ENCODE measurements at places on chromosomes 12 and 14.
A peak's percentile ranks its signal among the peaks of the same experiment; 100 is the strongest.

DNA sequence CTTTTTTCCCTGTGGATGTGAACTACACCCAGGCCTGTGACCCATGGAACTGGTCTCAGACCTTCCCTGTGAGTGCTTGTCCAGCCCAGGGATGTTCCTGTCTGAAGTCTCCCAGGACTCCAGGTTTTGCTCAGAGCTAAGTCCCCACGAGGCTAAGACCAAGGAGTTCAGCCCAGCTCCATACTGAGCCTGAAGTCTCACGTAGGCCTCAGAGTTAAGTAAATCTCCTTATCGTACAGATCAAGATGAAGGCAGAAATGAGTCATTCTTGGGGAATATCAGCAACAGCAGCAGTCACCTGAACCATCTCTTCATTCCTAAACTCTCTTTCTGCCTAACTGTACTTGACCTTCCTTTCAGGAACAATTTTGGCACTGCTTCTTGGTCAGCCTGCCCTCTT lies 139.8 kb downstream of the ANO6 start:
- DNase-seq = no peak

DNA sequence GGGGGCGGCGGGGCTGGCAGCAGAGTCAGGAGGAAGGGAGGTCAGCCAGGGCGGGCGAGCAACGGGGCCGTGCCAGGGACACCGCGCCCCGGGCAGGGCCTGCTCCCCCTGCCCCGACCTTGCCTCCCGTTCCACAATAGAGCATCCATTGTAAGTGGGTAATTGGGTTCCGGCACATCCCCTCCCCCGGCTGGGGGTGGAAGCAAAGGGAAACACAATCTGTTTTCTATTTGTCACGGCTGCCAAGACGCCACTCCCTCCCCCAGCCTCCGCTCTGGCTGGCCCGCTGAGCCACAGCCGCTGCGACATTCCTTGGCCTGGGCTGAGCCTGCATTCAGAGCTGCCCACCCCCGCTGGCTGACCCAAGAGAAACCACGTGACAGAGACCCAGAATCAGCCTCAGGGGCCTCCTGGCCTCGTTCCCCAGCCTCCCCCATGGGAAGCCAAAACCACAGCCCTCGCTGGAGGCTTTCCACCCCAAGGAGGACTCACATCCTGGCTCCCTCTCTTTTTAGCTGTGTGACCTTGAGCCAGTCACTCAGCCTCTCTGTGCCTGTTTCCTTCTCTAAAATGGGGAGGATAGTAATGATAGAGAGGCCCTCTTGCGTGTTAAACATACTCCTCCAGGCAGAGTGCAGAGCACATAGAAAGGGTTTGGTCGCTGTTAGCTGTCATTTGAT lies 117.6 kb downstream of the SCARB1 start:
- peak; percentile 98 for DNase-seq

- DNase-seq = no peak
These were observed 12.7 kb upstream of the SVOP start for GRCh38 chr12:109033239-109034196.

DNA sequence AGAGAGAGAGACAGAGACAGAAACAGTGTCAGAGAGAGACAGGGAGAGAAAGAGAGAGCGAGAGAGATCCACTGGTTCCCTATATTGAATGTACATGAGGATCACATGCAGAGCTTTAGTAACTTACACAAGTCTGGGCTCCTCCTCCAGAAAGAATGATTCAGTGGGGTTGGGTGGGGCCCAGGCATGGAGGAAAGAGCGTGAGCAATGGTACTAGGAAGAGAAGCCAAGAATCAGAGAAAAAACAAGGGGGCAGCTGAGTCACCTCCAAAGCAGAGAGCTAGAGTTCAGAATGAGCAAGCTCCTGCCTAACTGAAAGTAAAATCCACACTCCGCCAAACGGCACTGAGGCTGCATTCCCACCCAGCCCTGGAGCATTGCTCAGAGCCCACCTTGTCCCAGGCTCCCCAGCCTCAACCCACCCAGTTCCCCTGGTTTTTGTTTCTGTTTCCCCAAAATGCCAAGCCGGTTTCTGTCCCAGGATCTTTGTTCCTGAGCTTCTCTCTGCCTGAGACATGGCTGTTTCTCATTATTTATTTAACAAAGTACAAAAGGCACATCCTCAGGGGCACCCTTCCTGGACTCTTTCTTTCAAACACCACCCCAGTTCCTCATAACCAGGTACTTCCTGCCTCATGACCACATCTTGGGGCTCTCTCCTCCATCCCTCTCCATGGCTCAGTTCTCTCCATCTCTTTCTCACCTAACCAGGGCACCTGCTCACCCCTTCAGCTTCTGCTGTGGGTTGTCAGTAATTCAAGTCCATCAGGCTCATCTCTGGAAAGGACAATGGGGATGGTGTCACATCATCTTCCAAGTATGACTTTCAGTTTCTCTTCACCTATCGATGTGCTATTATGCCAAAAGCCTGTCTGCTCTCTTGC lies 670.3 kb upstream of the TBX3 start:
- DNase-seq = peak; percentile 96

GRCh38 chr14:84064316-84065125 lies 1465.4 kb upstream of the FLRT2 start:
- DNase-seq = no peak

DNA sequence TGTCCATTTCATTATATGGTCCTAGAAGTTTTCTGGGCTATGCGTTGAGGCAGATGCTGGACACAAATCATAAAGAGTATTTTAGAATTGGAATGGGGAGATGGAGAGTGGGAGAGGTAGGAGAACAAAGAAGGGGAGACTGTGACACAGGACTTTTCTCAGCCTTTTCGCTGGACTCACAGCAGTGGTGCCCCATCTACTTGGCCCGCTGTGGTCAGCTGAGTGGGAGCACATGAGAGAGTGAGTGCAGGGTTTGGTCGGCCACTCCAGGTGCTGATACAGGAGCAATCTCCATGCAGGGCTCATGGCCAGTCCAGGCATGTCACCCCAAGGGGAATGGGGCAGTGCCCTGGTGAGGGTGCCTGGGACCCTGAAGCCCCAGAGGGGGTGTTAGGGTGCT lies 109.0 kb downstream of the MYRFL start:
- DNase-seq = no peak

- DNase-seq = no peak
These were observed 31.1 kb upstream of the INF2 start for GRCh38 chr14:104658325-104658712.

GRCh38 chr12:130476451-130477135 lies 138.9 kb downstream of the PIWIL1 start:
- no peak for DNase-seq

- no peak for DNase-seq
These were observed 7.1 kb upstream of the TBX5 start for GRCh38 chr12:114412825-114413749.

DNA sequence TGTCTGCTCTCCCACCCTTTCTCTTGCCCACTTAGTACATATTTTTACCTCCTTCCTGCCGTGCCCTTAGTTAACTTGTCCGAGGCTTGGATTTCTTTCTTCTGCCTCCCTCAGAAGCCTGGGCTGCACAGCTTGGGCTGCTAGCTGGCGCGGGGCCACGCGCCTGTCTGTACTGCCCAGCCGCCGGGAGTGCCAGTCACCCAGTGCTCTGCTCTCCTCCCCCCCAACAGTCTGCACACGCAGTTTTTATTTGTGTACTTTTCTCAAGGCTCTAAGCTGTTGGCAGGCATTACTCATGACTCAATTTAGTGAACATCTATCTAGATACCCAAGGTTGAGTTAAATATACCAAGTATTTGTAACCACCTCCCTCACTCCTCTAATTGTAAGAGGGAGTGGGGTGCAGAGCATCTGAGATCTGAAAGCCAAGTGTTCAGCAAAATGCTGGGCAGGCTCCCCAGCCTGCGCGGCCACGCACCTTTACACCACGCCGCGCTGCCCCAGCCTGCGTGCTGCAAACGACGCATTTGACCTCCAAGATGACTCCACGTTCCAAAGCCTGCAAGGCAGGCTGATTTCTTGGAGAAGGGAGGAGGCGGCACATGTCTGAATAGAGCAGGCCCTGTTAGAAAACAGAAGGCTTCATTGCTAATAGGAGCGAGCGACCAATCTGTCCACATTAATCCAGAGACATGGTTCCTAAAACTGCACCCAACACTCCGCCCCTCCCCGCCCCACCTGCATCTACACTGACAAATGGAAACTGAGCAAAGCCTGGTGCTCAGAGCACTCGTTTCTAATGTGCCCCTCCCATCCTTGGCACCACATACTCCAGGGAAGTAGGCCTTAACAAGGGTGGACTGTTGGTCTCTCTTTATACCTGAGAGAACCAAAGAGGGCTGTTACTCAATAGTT lies 18.2 kb upstream of the CACNA2D4 start:
- no peak for DNase-seq

- DNase-seq = no peak
These were observed 140.5 kb downstream of the KCNA5 start for GRCh38 chr12:5184186-5184585.

- DNase-seq = no peak
These were observed 47.1 kb downstream of the FLRT2 start for GRCh38 chr14:85576848-85577542.

DNA sequence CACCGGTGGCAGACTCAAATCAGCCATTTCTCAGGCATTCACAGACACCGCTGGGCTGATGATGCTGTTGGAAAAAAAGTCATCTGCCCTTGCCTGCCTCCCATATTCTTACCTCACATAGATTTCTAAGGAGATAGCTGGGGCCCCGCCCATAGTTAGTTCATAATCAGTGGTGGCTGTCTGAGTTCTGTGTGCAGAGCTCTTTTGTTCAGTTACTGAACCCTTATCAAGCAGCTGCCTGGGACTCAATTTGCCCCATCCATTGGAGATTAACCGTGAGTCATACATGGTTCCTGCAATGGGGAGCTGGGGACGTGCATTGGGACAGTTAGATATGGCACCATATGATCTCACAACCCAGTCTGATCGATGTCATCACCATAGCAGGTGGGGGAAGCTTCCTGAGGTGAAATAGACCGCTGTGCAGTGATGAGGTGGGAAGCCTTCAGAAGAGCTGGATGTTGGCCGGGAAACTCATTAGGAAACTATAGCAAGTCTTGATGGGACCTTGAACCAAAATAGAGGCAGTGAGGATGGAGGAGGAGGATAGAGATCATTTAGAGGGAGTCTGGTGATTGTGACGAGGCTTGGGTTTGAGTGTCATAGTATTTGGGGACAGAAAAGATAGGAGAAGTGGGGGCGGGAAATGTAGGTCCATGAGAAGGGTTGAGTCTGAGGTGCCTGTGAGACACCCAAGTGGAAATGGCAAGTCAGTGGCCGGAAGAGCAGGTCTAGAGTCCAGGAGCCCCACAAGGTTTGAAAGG lies 147.8 kb downstream of the GCH1 start:
- no peak for DNase-seq

DNA sequence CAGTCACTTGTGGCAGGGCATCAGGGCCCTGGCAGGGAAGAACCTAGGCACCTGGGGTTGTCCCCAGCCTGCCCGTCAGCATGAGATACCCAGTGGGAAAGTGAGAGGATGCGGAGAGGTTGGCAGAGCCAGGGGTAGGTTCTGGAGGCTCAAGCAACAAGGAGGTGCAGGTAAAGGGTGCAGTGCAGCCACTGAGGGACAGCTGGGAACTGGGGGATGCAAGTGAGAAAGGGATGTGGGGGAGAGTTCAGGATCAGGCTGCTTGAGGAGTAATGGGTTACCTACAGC lies 18.7 kb downstream of the VASH1 start:
- no peak for DNase-seq

GRCh38 chr12:67677166-67677565 lies 28.6 kb downstream of the DYRK2 start:
- DNase-seq = no peak

GRCh38 chr12:92007787-92008186 lies 137.9 kb downstream of the BTG1 start:
- DNase-seq = no peak

GRCh38 chr12:4819654-4820053 lies 90.1 kb upstream of the KCNA1 start:
- DNase-seq = no peak

- DNase-seq = no peak
These were observed 21.1 kb upstream of the PPP2R5E start for GRCh38 chr14:63564318-63564717.

GRCh38 chr12:1234073-1234472 lies 243.1 kb downstream of the ERC1 start:
- DNase-seq = peak; percentile 18
